ENCODE measurements at places on chromosomes 1 and 21. TPM values are rescaled to one million over a fixed set of nuclear protein-coding genes. Genes with fewer than 3 reads are reported as not detected.

- no peak for DNase-seq
- no peaks in the 10 kb centered on the region for H3K27me3 ChIP-seq
- H3K27ac ChIP-seq, result no peak overlapping the region
- H3K4me3 ChIP-seq, result no peak overlapping the region
- H3K36me3 ChIP-seq, result no peaks in the 10 kb centered on the region
Observed at GRCh38 chr21:46154955-46155513, 345 bp downstream of the FTCD start.

DNA sequence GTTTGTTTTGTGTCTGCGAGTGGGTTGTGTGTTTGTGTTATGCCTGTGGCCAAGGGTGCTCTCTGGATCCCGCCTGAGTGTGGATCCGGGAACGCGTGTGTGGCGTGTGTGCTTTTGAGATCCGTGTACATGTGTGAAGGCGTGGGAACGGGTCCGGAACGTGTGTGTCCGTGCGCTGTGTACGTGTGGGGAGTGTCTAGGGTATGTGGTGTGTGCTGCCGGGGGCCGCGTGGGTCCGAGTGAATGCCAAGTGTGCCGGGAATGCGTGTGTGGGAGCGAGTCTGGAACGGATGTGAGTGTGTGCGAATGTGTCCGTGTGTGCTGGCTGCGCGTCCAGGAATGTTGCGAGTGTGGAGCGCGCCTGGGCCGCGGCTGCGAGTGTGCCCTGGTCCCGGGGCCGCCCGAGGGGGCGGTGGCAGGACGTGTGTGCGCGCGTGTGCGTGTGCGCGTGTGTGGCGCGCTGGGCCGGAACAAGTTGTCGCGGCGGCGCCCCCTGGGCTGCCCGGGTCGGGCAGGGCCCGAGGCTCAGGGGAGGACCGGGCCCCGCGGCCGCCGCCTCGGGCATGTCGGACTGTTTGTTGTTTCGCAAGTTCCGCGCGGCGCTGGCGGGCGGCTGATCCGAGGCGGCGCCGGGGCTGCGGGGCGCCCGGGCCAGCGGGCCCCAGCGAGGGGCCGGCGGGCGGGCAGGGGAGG lies 953 bp downstream of the PTPRU start:
- H3K27me3 ChIP-seq, result peaks cover 6% of the 10 kb centered on the region
- H3K36me3 ChIP-seq, result no peaks in the 10 kb centered on the region
- peaks cover 31% of the 10 kb centered on the region for H3K4me1 ChIP-seq
- peak overlapping the region; percentile 89 for H3K27ac ChIP-seq

- H3K27ac ChIP-seq, result peak overlapping the region; percentile 99
- H3K27me3 ChIP-seq, result no peaks in the 10 kb centered on the region
- DNase-seq, result no peak
- H3K4me3 ChIP-seq, result no peak overlapping the region
- peaks cover 58% of the 10 kb centered on the region for H3K4me1 ChIP-seq
- H3K36me3 ChIP-seq, result peaks cover under 1% of the 10 kb centered on the region
Observed at GRCh38 chr1:156101880-156102279, 12.6 kb upstream of the LMNA start.

- no peak overlapping the region for H3K27ac ChIP-seq
- no peaks in the 10 kb centered on the region for H3K27me3 ChIP-seq
- H3K36me3 ChIP-seq, result no peaks in the 10 kb centered on the region
Observed at GRCh38 chr1:219152751-219153150, 20.9 kb upstream of the LYPLAL1 start.

DNA sequence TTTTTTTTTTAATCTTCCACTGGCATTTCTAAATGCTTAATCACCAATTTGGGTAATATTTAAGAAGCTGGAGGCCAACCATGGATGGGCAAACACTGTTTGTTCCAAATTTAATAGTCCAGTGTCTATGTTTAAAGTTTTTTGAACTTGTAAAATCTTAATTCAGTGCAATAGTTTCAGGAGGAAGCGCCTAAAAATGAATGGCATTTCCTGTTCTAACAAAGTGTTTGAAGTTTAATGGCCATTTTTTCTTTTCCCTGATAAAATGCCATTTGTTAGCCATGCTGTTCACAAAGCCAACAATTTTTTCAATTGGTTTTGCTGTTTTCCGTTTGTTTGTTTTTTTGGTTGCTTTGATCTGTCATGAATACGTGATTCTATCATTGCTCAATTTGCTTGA lies 552.1 kb downstream of the LMO4 start:
- no peak overlapping the region for H3K27ac ChIP-seq
- DNase-seq, result no peak
- H3K4me3 ChIP-seq, result no peak overlapping the region
- H3K27me3 ChIP-seq, result no peaks in the 10 kb centered on the region
- H3K4me1 ChIP-seq, result peaks cover 9% of the 10 kb centered on the region

GRCh38 chr1:204503122-204503912 lies 8.7 kb upstream of the PIK3C2B start:
- H3K4me3 ChIP-seq, result no peak overlapping the region
- no peak overlapping the region for H3K27ac ChIP-seq
- peaks cover 12% of the 10 kb centered on the region for H3K4me1 ChIP-seq
- peaks cover 2% of the 10 kb centered on the region for H3K27me3 ChIP-seq
- H3K36me3 ChIP-seq, result no peaks in the 10 kb centered on the region

DNA sequence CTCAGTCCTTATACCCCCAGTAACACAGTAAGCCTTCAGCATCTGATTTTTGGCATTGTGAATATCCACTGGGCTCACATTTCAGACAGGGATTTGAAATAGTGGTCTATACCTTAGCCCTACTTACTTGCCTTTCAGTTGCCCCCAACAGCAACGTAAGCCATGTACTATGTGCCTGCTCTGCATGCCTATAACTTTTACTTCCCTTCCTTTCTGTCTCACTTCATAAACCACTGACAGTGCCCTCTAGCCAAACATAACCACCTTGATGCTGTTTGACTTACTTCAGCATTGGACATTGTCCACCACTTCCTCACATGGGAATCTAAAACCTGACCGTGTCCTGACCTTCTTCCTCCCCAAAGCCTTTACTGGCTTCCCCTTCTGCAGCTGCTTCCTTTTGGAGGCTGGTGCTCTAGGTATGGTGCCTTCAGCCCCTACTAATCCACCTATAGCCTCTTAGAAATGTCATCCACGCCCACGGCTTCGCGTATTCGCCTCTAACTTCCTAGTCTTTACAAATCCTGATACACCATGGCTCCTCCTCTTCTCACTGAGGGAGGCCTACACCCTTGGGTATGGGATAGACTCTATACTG lies 3.6 kb upstream of the ZNF672 start:
- peaks cover 14% of the 10 kb centered on the region for H3K27me3 ChIP-seq
- no peak overlapping the region for H3K4me3 ChIP-seq

The TAS1R3 gene
- total RNA-seq, result 1.00 TPM

The ASPM gene
- total RNA-seq, result 17.7 TPM
